ENCODE measurements at places on chromosomes 2 and 18. TPM values are rescaled to one million over a fixed set of nuclear protein-coding genes. Genes with fewer than 3 reads are reported as not detected.

GRCh38 chr2:152542337-152542994 lies 174.8 kb downstream of the PRPF40A start:
- DNase-seq, result peak; percentile 15

Gene RNF125
- 0.06 TPM for total RNA-seq

DNA sequence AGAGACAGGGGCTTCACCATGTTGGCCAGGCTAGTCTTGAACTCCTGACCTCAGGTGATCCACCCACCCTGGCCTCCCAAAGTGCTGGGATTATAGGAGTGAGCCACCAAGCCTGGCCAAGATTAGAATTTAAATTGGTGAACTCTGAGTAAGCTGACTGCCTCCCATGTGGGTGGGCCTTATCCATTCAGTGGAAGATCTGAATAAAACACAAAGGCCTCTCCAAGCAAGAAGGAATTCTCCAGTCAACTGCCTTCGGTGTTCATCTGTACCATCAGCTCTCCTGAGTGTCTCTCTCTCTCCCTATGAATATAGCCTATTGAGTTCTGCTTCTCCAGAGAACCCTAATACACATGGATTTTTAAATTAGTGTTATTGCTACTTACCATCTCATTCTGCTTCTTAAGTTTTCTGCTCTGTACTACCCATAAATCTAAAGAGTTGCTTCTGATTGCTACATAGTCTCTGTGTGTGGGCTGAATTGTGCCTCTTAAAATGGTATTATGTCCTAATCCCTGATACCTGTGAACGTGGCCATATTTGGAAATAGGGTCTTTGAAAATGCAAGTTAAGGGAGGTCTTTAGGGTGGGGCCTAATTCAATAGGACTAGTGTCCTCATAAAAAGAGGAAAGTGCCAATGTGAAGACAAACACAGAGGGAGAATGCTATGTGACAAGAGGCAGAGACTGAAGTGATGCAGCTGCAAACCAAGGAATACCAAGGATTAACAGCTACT lies 36.3 kb downstream of the FBXO11 start:
- no peak for DNase-seq

Gene SH2D6
- total RNA-seq, result 5.9 TPM

Gene DYSF
- total RNA-seq, result 59.5 TPM

Gene ZAP70
- not detected for total RNA-seq

Data from LHCN-M2 (cell line).